ENCODE measurements at places on chromosomes 4 and X.
A peak's percentile ranks its signal among the peaks of the same experiment; 100 is the strongest.

DNA sequence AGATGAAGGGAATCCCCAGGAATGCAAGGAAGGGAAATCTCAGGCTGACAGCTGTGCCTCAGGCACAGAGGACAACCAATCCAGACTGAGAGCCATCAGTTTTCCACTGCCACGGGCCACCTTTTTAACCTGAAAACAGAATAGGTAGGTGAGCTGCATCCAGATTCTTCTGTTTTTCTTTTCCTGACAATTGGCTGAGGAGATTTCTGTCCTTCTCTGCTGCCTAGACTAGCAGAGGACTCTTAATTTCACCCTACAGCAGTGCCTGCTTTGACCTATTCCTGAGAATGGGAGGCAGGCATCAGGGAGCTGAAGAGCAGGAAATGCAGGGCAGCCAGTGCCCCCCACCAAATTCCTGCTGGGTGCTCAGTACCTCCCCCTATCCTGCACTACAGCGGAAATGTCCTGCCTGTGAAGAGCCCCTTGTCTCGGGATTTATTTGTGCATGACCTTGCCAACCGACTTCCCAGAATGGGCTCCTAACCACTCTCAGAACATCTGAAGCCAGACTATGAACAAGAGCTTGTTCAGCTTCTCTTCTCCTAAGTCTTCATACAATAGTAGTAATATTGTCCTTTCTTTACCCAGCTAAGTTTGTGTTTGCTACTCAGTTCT lies 65.1 kb downstream of the CASK start:
- no peak for DNase-seq

- DNase-seq, result no peak
These were observed 81.1 kb upstream of the SH3RF1 start for GRCh38 chr4:169351872-169352271.

DNA sequence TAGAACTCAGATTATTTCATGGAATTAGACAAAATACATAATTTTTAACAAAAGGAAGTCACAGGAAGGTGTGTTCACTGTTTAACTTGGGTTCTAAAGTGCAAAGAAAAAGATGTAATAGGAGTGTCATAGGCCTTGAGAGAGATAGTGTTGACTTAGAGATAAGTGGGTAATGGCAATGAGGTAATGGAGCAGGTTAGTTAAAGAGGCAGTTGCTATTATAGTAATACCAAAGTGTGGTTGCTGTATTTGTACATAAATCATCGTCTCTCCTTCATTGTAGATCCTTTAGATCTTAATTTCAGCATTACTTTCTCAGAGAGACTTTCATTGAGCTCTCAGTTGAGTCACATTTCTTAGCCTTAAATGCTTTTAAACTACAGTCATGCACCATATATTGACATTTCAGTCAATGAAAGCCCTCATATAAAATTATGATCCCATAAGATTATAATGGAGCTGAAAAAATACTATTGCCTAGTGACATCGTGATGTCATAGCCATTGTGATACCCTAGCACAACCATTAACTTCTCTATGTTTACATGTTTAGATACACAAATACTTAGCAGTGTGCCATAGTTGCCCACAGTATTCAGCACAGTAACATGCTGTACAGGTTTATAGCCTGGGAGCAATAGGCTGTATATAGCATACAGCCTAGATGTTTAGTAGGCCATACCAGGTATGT lies 245.4 kb downstream of the ADGRL3 start:
- DNase-seq, result peak; percentile 23

GRCh38 chrX:150291014-150291413 lies 72.1 kb upstream of the MAMLD1 start:
- DNase-seq, result no peak

GRCh38 chr4:82733636-82734035 lies 65.0 kb downstream of the SCD5 start:
- no peak for DNase-seq

- no peak for DNase-seq
These were observed 35.8 kb downstream of the CPEB2 start for GRCh38 chr4:15037923-15038541.

GRCh38 chr4:119518230-119518892 lies 110.2 kb downstream of the PDE5A start:
- DNase-seq, result no peak

DNA sequence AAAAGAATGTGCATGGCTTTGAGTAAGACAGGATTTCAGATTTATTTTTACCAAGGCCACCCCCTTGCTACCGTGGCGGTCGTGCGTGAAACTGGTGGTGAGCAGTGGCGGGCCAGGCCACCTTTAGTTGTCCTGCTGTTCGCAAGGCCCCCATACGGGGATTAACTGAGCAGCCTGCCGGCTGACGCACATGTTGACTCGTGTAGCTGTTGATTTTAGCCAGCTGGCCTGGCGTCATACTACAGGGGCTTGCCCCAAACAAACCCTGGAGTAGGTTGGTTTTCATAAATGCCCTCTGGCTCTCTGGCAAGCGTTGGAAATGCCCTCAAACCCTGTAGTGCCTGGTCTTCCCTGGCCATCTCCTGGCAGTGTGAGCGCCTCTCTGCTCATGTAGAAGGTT lies 28.4 kb downstream of the WFS1 start:
- no peak for DNase-seq

DNA sequence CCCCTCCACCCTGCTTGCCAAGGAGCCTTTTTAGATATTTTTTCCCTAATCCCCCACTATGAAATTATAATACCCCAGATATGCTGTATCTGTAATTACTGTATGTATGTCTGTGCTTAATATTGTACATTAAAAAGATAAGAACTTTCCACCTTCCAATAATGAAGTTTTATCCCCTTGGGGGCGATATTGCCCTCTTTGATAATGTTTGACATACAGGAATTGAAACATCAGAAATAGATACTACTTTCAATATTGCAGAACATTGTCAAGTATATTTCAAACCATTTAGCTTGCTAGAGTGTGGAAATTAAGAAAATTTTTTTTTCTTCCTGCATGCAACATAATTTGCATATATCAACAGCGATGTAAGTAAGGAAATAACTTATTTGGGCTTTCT lies 58.9 kb downstream of the NAF1 start:
- no peak for DNase-seq

DNA sequence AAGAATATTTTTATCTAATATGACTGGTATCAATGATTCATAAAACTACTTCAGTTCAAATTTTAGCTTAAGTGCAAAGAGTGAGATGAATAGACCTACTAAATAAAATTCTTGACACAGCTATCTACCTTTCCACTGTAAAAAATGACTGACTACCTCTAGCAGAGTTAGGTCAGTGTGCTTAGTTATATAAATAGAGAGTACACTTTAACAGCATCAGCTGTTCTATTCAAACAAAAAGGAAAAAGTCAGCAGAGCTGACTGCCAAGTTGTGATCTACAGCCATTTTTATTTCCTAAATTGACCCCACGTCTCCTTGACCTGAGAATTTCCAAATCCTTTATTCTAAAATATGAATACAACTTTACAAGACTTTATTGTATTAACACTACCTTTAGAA lies 262.4 kb downstream of the CAMK2D start:
- no peak for DNase-seq

- no peak for DNase-seq
These were observed 82.1 kb upstream of the NKX1-1 start for GRCh38 chr4:1488357-1488756.

GRCh38 chrX:139826065-139827044 lies 106.5 kb downstream of the ATP11C start:
- no peak for DNase-seq

DNA sequence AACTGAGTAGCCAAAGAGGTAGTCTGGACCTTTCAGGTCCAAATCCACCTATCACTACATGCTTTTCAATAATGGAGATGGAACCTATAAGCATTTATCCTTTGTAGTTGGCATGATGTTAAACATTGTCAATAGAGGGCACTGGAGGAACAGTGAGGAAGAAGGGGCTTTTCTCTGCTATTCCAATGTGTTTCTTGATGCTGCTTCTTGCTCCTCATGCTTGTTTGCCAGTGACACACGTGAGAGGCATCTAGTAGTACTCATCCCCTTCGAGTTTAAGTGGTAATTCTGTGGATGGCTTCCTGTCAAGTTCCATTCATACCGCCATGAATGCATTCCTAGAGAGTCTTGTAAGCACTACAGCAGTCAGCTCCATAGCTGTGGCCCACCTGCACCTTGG lies 84.0 kb downstream of the NAA11 start:
- no peak for DNase-seq

GRCh38 chrX:18448416-18448815 lies 23.0 kb downstream of the CDKL5 start:
- no peak for DNase-seq

- DNase-seq, result no peak
These were observed 117.6 kb downstream of the DHRSX start for GRCh38 chrX:2383144-2383543.

GRCh38 chr4:113692809-113693411 lies 68.6 kb downstream of the CAMK2D start:
- DNase-seq, result no peak

GRCh38 chrX:153913211-153913610 lies 8.7 kb downstream of the AVPR2 start:
- DNase-seq, result no peak

GRCh38 chrX:10121787-10122186 lies 35.0 kb upstream of the CLCN4 start:
- no peak for DNase-seq

GRCh38 chrX:72713130-72713529 lies 976 bp downstream of the PHKA1 start:
- no peak for DNase-seq

DNA sequence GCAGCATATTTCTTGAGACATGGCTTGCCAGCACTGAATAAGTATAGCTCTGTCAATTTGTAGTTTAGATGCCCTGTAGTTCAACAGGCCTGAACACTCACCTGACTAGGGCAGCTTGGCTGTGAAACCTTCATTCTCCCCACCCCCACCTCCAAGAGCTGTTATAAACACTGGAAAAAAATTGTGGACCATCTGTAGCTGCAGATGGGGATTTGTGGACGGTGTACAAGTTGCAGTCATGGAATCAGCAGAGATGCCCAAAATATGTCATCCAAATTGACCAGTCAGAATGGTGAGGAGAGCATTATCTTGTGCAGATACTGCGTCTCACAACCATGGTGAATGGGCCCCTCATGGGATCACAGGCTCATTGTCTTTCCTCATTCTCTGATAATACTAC lies 76.2 kb upstream of the PAQR3 start:
- no peak for DNase-seq

DNA sequence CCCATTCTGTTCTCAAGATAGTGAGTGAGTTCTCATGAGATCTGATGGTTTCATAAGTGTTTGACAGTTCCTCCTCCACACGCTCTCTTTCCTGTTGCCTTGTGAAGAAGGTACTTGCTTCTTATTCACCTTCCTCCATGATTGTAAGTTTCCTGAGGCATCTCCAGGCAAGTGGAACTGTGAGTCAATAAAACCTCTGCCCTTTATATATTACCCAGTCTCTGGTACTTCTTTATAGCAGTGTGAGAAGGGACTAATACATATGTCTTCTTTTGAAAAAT lies 58.4 kb downstream of the CFAP299 start:
- no peak for DNase-seq

Measured in NCI-H1930 (cell line).